ENCODE measurements at places on chromosomes 6 and 20.

GRCh38 chr6:109239651-109240321, 142.5 kb downstream of the CD164 start:
- DNase-seq: no peak

DNA sequence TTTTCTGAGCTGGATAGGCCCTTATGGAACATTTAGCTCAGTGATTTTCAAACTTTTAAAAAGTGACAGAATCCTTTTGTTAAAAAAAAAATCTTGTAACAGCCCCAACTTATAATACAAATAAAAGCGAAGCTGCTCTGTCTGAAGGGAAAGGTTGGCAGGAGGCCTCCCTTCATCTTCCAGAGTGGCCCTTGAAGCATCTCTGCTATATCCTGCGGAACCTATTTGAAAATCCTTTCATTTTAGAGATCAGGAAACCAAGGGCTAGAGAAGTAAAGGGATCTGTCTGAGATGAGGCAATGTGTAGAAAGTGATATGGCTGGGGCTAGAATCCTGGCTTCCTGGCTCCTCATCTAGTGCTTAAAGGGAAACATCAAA, 107.8 kb downstream of the UBE3D start:
- no peak for DNase-seq

- no peak for DNase-seq
These were observed 60.8 kb downstream of the MDN1 start for GRCh38 chr6:89758830-89759229.

DNA sequence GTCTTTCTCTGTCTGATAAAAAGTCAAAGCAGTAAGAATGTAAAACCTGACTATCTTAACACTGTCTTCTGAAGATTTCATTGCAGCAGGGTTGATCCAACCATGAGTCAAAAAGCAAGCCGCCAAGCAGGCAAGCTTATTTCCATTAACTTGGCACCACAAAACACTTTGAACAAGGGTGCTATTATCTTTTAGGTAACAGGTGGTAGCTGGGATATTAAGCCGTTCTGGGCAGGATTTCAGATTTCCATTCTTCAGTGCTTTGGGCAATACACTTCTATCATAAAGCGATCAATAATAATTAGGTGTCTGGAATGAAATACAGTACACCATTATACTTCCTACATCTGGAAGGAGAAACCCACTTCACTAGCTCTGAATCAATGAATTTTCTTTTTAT, 181.9 kb downstream of the TBC1D7 start:
- DNase-seq: no peak

GRCh38 chr20:43229696-43230095, 40.0 kb upstream of the PTPRT start:
- DNase-seq: no peak

Data from activated CD8-positive, alpha-beta memory T cell treated with anti-CD3 and anti-CD28 coated beads for 1 hour (primary cell).